ENCODE measurements at places on chromosomes 5 and 9.

GRCh38 chr5:77828445-77828844 lies 52.3 kb upstream of the TBCA start:
- DNase-seq = no peak
- H3K27me3 ChIP-seq = no peaks in the 10 kb centered on the region
- H3K36me3 ChIP-seq = no peaks in the 10 kb centered on the region

DNA sequence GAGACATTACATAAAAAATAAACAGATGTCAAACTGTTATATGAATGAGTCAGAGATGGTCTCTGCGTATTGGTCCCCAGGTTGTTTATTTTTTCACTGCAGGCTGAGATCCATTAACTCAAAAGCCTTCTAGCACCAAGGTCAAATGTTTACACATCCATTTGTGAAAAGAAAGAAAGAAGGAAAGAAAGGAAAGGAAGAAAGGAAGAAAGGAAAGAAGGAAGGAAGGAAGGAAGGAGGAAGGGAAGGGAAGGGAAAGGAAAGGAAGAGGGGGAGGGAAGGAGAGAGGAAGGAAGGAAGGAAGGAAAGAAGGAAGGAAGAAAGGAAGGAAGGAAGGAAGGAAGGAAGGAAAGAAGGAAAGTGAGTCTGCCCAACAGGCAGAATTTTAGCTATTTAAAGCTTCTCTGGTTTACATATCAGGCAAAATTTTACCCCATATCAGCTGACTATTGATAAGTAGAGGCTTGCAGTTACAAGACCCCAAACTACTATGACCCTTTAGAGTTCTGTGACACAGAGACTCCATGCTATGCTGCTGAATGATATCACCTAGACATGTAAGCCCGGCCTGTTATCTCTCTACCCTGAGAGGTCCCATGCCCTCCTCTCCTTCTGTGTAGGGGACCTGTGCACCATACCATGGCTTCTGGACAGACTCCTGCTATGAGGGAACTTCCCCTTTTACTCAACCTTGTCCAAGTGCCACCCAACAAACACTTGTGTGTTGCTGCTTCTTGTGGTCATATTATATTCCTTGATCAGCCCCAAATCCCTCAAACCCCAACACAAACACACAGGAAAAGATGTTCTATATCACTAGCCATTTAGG lies 59.0 kb downstream of the DRD1 start:
- no peaks in the 10 kb centered on the region for H3K36me3 ChIP-seq
- H3K4me1 ChIP-seq = no peaks in the 10 kb centered on the region
- H3K27me3 ChIP-seq = no peaks in the 10 kb centered on the region
- H3K27ac ChIP-seq = no peak overlapping the region
- peak; percentile 39 for DNase-seq
- no peak overlapping the region for H3K4me3 ChIP-seq

GRCh38 chr9:14296495-14297113 lies 17.3 kb downstream of the NFIB start:
- H3K27me3 ChIP-seq = no peaks in the 10 kb centered on the region
- H3K4me1 ChIP-seq = peaks cover 66% of the 10 kb centered on the region
- H3K36me3 ChIP-seq = no peaks in the 10 kb centered on the region
- no peak overlapping the region for H3K4me3 ChIP-seq

DNA sequence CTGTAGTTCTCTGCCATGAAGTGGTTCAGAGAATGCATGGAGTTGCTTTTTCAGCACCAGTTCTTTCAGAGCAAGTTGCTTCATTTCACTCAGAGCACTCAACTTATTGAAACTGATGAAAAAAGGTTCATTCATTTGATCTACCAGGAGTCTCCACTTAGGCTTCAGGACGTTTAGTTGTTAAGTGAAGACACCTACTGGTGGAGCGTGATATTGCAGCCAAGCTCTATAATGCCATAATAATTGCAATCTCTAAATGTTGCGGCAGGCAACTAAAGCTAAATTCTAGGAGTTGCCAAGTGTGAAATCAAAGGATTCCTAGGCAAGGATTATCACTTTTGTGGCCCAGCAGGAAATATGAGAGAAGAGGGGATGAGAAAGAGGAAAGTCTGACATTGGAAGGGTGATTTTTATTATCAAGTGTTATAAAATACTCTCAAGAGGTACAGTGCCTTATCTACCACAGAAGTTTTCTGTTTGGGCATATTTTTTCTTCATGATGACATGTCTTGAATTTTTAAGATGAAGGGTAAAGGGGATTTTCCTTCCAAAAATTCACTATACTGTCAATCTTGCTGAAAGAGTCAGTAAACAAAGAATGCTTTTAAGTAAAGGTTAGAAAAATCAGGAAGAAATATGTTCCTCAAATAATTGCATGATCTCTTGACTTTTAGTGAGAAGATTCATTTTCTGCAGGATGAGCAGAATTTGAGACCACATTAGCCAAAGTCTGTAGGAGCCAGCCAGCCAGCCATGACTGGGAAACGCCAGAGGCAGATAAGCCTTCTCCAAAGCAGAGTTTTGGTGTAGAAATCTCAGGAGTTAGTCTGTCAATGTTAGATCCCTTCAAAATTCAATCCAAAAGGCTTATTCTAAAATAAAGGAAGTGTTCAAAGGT lies 83.4 kb downstream of the SH3PXD2B start:
- no peaks in the 10 kb centered on the region for H3K4me1 ChIP-seq
- no peaks in the 10 kb centered on the region for H3K27me3 ChIP-seq
- DNase-seq = no peak
- no peak overlapping the region for H3K4me3 ChIP-seq
- no peak overlapping the region for H3K27ac ChIP-seq
- H3K36me3 ChIP-seq = peaks cover 6% of the 10 kb centered on the region
